ENCODE measurements at places on chromosomes 7 and 10.

DNA sequence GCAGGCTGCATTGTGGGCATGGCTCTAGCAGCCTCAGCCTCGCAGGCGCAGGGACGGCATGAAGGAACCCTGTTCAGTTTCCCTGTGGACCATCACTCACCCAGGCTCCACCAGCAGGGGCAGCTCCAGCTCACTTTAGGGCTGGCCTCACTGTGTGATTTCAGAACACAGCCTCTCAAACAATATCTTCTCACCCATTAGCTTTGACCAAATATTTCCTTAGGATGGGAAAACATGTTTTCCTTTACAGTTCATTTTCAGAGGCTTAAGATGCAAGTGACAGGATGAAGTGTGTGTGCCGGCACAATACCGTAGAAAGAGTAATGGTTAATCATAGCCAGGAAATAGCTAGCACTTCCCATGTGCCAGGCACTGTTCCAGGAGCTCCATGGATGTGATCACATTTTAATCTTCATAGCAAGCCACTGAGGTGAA lies 58.2 kb downstream of the LANCL2 start:
- DNase-seq: no peak

- DNase-seq: no peak
Observed at GRCh38 chr10:49138361-49138891, 4.6 kb upstream of the FAM170B start.

DNA sequence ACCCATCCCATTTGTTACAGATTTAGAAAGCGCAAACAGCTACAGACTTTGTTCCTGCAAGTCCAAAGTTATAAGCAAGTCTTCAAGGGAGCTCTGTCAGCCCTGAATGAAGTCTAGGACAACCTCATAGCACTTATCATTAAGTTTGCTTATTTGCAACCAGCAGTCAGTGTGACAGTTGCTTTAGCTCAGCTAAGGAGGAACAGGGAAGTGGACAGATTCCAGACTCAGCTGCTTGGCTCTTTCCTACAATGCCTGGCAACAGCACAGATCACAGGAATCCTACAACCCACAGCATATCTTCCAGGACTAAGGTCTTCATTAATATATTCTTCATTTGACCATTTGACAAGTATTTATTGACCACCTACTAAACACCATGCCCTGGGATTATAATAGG lies 17.4 kb upstream of the KIF5B start:
- DNase-seq: no peak

DNA sequence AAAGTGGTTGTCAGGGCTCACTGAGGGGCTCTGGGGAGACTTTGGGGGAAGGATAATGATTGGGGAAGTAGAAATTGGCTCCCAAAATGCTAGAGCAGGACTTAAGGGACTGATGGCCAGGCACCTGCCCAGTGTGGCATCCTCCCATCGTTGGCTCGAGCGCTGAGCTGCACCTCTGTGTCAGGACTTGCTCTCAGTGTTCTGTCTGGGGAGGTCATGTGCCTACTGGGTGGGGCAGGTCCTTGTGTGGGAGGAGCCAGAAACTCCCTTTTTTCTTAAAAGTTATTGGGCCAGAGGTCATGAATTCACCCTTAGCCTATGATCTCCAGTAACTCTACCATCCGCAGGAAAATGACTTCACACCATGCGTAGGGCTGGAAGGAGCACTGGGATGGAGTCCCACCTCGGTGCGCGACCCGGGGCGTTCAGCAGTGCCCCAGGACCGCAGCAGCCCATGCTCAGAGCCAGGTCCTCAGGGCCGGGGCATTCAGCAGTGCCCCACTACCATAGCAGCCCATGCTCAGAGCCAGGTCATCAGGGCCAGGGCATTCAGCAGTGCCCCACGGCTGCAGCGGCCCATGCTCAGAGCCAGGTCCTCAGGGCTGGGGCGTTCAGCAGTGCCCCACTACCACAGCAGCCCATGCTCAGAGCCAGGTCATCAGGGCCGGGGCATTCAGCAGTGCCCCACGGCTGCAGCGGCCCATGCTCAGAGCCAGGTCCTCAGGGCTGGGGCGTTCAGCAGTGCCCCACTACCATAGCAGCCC lies 221.9 kb downstream of the EBF3 start:
- no peak for DNase-seq

- no peak for DNase-seq
Observed at GRCh38 chr10:61284222-61284890, 168.8 kb downstream of the TMEM26 start.

- no peak for DNase-seq
Observed at GRCh38 chr7:16758631-16759611, 5.4 kb downstream of the TSPAN13 start.

- no peak for DNase-seq
Observed at GRCh38 chr7:155071916-155072571, 1.9 kb downstream of the HTR5A start.

GRCh38 chr7:130210181-130210935 lies 2.7 kb downstream of the SSMEM1 start:
- DNase-seq: no peak
